ENCODE measurements at places on chromosomes 5 and 9. TPM values are rescaled to one million over a fixed set of nuclear protein-coding genes. Genes with fewer than 3 reads are reported as not detected.

DNA sequence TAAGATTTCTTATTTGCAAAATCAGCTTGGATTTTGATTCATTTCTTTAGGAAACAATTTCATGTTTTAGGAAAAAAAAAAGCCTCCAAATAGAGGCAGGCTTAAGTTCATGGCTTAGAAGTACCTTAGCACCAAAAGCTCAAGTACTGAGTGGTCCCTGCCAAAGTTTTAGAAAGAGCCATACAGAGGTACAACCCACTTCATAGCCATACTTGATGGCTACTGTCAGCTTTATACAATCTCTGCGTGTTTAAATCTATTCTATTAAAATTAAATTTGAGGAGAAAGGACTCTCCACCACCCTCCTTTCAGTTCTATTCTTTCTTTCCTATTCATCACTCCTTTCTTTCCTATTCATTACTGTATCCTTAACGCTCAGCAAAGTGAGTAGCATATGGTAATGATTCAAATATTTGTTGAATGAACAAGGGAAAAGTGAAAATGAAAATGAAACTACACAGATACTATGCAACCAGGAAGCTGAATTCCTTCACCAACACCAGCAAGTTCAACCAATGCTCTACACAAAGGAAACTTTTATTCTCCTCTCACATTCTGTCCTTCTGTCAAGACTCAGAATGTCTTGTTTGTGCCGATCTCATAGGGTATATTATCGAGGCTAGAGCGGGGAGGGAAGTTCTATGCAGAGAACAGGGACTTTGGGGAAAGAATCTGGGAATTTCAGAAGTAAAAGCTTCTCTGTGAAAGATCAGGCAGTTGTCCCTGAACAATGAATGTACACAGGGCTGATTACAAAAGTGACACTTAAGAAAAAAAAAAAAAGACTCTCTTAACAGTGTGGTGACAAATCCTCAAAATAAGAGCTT, 138.6 kb upstream of the SPEF2 start:
- no peak for DNase-seq

GRCh38 chr5:153516504-153517240, 26.2 kb downstream of the GRIA1 start:
- DNase-seq = no peak

DNA sequence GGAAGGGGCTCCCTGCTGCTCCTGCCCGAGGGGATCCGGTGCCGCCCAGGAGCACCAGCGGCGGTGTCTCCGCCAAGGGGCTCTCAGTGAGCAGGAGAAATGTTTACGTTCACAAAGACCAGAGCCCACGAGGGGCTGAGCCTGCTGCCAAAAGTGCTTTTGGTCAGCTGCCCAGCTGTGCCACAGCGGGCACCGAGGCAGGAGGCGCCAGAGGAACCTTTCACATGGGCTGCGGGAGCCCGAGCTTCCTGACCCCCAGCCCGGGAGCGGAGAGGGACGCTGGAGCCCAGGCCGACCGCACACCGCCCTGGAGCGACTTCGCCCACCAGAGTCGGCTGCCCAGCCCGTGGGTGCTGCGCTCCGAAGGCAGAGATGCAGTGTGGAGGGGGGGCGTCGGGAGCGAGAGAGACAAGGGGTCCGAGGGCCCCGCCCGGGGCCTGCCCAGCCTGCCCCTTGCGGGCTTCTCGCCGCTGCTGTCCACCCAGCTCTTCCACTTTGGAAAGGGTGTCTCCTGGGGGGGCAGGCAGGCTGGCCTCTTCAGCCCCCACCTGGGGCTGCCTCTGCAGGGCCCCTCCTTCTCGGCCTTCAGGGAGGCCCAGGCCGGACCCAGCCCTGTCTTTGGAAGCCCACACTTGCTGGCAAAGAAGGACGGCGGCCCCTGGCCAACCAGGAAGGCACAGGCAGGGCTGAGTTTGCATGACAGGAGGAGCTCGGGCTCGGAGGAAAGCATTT, 7.9 kb downstream of the PPP1R26 start:
- DNase-seq = peak; percentile 16

GRCh38 chr5:149924486-149924885, 20.1 kb downstream of the PDE6A start:
- DNase-seq = no peak

- no peak for DNase-seq
These were observed 72.5 kb upstream of the RXRA start for GRCh38 chr9:134253606-134254205.

- peak; percentile 6 for DNase-seq
These were observed 557 bp upstream of the IL3 start for GRCh38 chr5:132059696-132060500.

DNA sequence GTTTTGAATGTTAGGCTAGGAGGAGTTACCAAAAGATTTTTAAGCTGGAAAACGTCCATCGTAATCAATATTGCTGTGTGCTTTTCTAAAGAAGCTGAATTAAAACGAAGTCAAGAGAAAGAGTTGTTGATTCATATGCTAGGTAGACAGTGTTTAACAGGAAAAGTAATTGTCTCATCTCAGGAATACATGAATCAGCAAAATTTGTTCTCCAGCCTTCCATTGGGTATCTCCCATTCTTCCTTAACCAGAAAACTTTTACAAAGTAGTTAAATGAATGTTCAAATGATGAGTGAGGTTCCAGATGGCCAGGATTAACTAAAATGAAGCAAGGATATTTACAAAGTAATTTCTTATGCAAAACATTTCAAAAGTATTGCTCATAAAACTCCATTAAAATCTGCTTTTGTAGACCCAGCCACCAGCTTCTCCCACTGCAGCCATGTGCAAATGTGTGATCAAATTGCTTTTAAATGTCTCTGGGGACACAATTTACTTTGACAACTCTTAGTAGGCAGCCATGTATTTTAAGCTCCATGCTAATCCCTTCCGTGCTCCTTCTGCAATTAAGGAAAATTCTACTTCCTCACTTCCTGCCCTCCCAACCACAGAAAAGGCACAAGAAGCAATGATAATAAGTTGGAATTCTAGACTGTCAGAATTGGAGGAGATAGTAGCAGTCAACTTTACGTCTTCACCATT, 121.2 kb downstream of the HTR4 start:
- no peak for DNase-seq

GRCh38 chr5:22088517-22088916, 764.6 kb downstream of the CDH12 start:
- DNase-seq = no peak

- DNase-seq = no peak
These were observed 32.1 kb downstream of the MARCHF3 start for GRCh38 chr5:126998201-126998631.

DNA sequence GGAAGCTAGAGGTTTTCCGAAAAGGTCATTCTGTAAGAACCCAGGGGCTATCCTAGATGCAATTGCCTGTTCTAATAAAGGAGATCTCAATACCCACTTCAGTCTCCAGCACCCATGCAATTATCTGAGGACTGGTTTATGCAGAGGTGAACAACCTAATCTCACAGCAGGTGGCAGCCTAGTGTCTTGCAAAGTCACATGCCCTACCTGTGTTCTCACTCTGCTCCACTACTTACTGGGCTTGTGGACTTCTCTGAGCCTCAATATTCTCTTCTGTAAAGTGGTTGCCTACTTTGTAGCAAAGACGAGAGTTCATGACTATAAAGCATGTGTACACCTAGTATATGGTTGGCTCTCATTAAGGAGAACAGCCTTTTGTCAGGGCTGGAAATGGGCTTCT, 21.0 kb upstream of the ALDH1B1 start:
- DNase-seq = no peak

The PRDM9 gene
- not detected for total RNA-seq

The SAPCD2 gene
- 13.5 TPM for total RNA-seq

All from glutamatergic neuron (in vitro differentiated cells).